ENCODE measurements at places on chromosomes 2 and 18.

GRCh38 chr2:156237558-156237957 is 95.0 kb downstream of the NR4A2 start:
- ATAC-seq, result no peak

DNA sequence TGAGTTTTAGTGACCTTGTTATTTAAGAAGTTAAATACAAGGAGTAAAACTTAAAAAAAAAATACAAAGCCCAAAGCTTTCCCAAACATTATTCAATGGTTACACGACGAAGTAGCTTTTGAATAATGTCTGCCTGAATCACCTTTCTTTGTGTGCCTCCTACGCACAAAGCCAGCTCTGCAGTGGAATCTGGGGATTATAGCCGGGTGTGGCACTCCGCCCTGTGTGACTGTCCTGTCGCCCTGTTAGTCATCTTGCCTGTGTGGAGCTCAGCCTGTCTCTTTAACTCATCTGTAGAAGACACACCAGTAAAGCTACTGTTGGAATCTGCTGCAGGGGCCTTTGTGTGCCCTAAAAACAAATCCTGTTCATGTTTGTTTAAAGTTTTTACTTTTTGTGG is 79.4 kb upstream of the TCF7L1 start:
- ATAC-seq, result no peak

DNA sequence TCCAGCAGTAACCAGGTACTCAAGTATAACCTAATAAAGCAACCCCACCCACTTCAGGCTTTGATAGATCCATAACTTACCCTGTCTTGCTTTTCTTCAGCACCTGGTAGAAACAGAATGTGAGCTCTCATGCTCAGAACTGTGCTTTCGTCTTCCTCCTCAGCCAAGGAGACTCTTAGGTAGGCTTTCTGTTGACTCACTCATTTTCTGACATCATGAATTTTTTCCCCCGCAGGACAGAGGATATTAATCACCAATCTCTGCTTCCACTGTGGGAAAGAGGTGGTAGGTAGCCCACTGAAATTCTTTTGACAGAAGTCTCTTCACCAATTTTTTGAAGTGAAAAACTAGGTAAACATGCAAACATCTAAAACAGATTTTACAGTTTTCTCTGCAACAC is 241.2 kb upstream of the KCNJ3 start:
- ATAC-seq, result no peak

DNA sequence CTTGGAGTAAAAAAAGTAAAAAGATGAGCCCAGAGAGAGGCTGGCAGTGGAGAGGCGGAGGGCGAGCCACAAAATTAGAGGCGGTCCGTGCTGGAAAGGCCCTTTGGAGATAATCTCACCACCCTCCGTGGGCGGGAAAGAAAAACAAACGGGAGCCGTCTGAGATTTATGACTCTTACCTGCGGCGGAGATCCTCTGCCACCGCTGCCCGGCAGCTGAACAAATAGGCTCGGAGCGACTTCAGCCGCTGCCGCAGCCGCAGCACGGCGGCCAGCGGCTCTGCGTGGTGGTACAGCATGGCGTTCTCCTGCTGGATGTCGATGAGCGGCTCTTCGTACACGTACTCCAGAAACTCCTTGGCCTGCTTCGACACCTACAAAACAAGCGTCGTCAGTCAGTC is 94.6 kb downstream of the PLEKHM3 start:
- ATAC-seq, result no peak

DNA sequence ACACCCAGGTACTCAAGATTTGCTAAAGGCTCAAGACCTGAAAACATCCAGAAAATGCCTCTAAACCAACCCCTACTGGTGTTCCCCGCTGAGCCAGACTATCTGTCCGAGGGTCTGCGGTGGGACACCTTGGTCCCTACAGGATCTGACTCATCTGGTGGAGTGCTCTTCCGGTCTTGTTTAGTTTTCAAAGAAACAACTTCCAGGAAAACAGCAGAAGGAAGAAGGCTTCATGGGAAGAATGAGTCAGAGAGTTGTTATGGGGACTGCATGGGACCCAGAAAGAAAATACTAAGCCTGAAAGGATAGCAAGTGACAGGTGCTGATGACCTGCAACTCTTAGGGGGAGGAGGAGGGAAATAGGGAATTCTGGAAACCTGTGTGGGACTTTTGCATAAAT is 41.3 kb downstream of the ZFP36L2 start:
- ATAC-seq, result no peak

DNA sequence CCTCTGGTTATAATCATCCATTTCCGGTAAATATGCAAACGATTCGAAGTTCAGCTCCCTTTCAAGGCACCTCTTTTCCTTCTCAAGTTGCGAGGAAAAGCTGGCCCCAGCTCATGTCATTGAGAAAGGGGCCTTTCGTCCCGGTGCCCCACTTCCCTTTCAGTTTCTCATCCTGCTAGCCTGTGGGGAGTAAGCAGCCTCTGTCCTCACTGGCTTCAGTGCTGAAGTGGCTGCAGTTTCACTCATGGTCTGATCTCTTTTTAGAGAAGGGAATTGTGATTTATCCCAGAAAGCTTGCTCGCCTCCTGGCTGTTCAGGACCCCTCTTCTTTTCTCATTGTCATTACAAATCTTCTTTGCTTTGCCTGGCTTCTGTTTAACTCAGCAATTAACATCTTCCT is 207.5 kb downstream of the NR4A2 start:
- no peak for ATAC-seq

GRCh38 chr2:25453199-25453905 is 111.6 kb upstream of the DNMT3A start:
- ATAC-seq, result no peak

- ATAC-seq, result no peak
Measured at GRCh38 chr2:71611247-71611646, 157.9 kb downstream of the DYSF start.

GRCh38 chr18:75273817-75274216 is 63.2 kb downstream of the TSHZ1 start:
- no peak for ATAC-seq

- ATAC-seq, result no peak
Measured at GRCh38 chr2:178304333-178304732, 110.0 kb downstream of the OSBPL6 start.

DNA sequence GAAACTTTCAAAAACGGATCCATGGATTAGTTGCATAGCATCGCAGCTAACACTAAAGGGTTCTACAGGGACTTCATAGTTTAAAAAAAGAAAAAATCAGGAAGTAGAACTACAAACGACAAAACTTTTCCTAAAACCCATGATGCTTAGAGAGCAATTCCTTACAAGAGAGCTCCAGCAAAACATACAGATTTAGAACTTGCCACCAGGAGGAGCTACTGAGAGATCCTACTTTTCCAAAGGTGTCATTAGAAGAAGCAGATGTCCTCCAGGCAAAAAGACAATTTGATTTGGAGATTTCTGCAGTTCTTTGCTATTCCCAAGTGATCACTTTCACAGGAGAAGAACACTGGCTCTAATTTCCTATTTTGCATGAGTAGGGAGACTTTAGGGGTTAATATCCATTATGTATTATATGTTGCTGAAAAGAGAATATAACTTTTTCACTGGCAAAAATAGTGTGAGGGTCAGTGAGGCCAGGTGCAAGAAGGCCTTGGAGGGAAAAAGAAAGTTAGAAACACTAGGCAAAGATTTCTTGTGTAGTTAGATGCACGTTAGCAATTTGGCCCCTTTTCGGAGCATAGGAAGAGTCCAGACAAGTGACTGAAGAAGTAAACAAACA is 436.2 kb downstream of the SUCLG1 start:
- ATAC-seq, result no peak

DNA sequence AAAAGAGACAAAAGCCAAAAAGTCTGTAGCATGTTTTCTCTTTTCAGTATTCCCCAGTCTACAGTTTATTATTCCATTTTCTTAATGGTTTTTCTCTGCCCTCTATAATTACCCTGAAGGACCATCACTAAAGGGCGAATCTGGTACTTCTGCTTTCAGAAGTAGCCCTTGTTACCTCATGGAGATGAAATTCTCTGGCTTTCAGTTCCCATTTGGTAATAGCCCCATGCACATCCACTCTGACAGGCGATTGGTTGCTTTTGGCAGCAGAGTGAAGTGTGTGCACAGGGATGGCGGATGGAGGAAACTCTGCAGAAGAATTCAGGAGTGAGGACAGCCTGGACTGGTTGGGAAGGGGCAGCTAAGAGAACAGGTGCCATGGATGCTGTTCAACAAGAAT is 66.3 kb upstream of the NABP1 start:
- no peak for ATAC-seq

GRCh38 chr2:216536734-216537210 is 38.1 kb downstream of the RPL37A start:
- ATAC-seq, result no peak

GRCh38 chr18:78891185-78891762 is 88.3 kb upstream of the SALL3 start:
- ATAC-seq, result no peak

DNA sequence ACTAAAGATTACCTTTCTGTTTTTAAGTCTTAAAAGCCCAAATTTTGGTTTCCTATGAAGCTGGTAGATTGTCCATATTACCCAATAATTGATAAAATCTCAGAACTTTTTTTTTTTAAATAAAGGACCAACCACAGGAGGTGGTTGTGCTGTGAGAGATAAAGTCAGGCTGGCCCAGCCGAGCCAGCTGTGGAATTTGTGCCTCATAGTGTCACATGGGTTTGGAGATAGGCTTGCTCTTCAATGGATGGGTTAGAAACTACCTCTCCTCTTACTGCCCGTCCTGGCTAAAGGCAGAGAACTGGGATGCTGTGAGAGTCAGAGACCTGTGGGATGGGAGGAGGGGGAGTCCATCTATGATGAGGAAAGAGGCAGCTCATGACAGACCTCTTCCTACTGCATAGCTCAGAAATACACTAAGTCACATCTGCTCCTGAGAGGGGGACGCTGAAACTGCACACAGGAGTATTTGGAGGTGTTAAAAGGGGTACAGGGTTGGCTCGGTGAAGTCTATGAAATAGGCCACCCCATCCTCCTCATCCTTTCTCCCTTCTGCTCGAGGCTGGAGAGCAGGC is 99.7 kb upstream of the MGAT4A start:
- ATAC-seq, result no peak

DNA sequence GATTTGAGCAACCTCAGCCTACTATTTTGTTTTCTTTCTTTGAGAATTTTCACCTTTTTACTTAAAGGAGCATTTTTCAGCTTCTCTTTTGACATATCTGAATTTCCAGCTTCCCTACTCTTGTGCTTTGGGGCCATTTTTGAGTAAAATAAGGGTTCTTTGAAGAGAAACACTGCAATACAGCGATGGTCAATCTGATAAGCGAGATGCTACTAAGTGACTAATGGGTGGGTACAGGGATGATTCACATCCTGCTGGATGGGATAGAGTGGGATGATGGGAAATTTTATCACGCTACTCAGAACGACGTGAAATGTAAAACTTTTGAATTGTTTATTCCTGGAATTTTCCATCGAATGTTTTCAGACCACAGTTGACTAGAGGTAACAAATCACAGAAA is 211.5 kb downstream of the TMEM247 start:
- ATAC-seq, result no peak
